ENCODE measurements at places on chromosomes 3 and 15.

DNA sequence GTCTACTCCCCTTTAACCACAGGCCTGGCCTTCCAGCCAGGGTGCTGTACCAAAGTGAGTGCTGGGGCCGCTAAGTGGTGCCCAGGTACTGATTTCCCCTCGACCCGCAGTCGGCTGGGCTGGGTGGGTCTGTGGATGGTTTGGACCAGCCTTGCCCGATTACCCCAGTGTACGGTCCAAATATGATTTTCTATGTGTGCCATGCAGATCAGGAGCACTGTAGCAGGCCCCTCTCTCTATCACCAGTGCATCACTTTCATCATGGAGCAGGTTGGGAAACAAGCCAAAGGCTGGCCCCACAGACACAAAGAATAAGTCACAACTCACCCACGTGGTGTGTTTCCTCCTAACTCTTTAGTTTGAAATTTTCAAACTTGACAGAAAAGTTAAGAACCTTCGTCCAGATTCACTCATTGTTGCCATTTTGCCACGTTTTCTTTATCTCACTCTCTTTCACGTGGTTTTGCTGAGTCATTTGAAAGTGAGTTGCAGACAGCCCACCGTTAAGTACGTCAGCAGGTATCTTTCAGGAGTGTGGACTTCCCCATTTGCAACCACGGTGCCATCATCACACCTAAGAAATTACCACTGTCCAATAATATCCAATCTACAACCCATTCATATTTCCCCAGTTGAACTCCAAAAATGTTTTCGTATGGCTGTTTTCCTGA is 37.0 kb downstream of the ZNF710 start:
- DNase-seq: no peak

DNA sequence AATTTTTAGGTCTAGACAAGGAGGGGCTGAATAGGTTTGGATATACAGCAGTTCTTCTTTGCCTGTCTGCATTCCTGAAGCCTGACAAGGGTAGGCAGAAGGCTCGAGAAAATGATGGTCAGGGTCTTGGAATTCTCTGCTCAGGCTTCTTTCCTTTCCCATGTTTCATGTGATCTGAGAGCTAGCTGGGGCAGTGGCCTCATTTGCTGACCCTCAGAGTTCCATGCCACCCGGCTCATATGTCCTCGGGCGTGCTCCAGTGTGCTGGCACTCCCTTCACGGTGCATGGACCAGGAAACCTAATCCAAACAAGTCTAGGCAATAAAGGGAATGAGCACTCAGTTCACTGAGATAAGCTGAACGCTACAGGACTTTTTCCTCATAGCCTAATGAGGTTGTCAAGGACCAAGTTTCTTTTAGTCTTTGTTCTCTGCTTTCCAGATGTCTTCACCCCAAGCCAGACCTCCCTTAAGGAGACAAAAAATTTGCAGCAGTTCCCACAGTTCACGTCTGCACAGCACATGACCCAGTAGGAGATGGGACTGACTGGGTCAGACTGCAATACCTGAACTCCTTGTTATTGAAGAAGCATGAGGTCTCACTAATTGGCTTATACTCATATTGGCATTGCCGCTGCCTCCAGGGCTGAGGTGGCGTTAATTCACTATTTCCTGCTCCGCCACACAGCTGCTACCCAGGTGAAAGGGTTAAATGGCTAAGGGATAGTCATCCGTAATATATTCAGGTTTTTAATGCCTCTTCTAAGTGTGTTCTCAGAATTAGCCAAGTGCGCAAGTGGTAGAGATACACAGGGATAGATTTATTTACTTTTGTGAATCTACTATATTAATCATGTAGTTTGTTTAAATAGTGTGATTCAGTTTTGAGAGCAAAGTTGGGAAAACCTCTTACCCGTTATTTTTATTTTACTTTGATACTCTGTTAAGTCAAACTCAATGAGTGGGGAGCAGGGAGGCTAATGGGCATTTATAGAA is 15.3 kb upstream of the RTP4 start:
- DNase-seq: peak; percentile 7

DNA sequence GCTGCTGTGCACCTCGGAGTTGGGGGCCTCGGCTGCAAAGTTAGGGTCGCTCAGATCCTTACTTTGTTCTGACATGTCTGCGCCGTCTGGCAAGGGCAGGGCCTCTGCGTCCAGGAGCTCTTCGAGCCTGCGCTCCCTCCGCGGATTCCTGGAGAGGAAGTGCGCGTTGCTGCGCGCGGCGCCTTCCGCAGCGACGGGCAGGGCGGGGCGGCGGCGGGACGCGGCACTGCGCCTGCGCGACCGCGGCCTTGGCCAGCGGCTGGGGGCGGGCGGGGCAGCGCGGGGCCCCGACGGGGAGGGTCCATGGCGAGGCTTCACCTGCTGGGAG is at the start of gene NDN:
Gene NDN, minus strand, starts transcription at position 163 of the 328 bp plus-strand sequence. Its CDS starts 88 bp downstream, at position 75.
- DNase-seq: peak; percentile 20

GRCh38 chr15:49693498-49693897 is 72.7 kb downstream of the DTWD1 start:
- DNase-seq: no peak

GRCh38 chr3:72437661-72438406 is 410.4 kb downstream of the SHQ1 start:
- DNase-seq: no peak

GRCh38 chr3:195807681-195808121 is 4.0 kb downstream of the MUC4 start:
- no peak for DNase-seq

GRCh38 chr3:130412991-130413560 is 67.6 kb downstream of the COL6A5 start:
- no peak for DNase-seq

- DNase-seq: no peak
Observed at GRCh38 chr3:100756441-100756840, 47.1 kb downstream of the TFG start.

DNA sequence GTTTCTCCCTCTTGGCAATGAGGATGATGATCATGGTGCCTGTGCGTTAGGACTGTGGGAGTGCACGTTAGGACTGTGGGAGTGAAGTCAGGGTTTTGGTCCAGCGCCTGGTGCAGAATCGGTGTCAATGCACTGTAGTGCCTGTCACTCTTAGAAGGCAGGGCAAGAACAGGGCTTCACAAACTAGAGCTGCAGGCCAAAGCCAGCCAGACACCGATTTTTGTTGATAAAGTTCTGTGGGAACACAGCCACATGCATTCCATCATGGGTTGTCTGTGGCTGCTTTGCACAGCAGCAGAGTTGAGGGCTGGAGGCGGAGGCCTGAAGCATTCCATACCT is 32.6 kb upstream of the NR2C2 start:
- DNase-seq: no peak

DNA sequence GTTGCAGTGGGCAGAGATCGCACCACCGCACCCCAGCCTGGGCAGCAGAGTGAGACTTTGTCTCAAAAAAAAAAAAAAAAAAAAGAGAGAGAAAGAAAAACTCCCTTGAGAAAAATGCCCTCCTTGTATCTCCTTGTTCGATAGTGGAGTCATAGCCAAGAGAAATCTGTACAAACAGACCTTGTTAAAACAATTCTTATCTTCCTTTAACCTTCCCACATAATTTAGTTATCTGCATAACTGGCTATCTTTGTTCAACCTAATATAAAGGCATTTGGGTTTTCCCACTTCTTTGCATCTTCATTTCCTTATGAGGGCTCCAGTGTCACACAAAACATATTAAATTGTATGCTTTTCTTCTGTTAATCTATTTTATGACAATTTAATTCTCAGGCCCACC is 65.1 kb upstream of the ATP11B start:
- DNase-seq: no peak

- no peak for DNase-seq
Observed at GRCh38 chr3:108985844-108986243, 32.2 kb upstream of the GUCA1C start.

- DNase-seq: no peak
Observed at GRCh38 chr3:10505050-10505790, at the start of gene ATP2B2. Gene ATP2B2, minus strand, starts transcription at chr3:10505586. Its CDS starts 56,043 bp downstream, at chr3:10449543.

DNA sequence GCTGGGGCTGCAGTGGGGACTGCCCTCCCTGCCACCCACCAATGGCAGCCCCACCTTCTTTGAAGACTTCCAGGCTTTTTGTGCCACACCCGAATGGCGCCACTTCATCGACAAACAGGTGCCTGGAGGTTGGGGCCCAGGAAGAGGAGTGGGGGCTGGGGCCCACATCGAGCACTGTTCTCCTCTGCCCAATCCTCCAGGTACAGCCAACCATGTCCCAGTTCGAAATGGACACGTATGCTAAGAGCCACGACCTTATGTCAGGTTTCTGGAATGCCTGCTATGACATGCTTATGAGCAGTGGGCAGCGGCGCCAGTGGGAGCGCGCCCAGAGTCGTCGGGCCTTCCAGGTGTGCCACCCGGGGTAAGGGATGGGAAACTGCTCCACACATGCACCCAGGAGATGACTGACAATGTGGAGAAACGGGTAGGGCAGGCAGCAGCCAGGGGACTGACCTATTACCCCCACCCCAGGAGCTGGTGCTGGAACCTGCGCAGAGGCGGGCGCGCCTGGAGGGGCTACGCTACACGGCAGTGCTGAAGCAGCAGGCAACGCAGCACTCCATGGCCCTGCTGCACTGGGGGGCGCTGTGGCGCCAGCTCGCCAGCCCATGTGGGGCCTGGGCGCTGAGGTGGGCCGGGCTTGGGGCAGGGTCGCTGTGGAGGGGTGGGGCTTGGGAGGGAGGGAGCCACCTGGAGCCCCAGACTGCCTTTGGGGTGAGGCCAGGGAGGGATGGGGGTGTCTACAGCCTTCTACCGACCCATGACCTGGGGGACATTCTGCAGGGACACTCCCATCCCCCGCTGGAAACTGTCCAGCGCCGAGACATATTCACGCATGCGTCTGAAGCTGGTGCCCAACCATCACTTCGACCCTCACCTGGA is 22.9 kb downstream of the NBEAL2 start:
- no peak for DNase-seq
